ENCODE measurements at places on chromosomes 1 and 21. TPM values are rescaled to one million over a fixed set of nuclear protein-coding genes. Genes with fewer than 3 reads are reported as not detected.

ERVH48-1 gene
- total RNA-seq = not detected

SAMD13 gene
- 3.0 TPM for total RNA-seq

GJA4 gene
- total RNA-seq = 17.0 TPM

SLFNL1 gene
- total RNA-seq = 0.11 TPM

SAMD11 gene
- total RNA-seq = 0.64 TPM

FUCA1 gene
- total RNA-seq = 12.8 TPM

RAP1GAP gene
- 8.0 TPM for total RNA-seq

ZFP69 gene
- total RNA-seq = 0.75 TPM

PLCH2 gene
- total RNA-seq = not detected

ITLN2 gene
- total RNA-seq = 0.46 TPM

CHRNB2 gene
- total RNA-seq = not detected

SLAMF1 gene
- not detected for total RNA-seq

NSL1 gene
- total RNA-seq = 24.9 TPM

THEM4 gene
- 14.9 TPM for total RNA-seq

TCHH gene
- total RNA-seq = not detected

CNIH3 gene
- total RNA-seq = 0.75 TPM

NBPF11 gene
- 2.3 TPM for total RNA-seq

CIART gene
- 22.5 TPM for total RNA-seq

AK4 gene
- total RNA-seq = 123 TPM

SLC22A15 gene
- total RNA-seq = 8.6 TPM

CCDC190 gene
- 0.29 TPM for total RNA-seq

NPPB gene
- 15.1 TPM for total RNA-seq

CYP4A11 gene
- not detected for total RNA-seq

CFAP298 gene
- 26.7 TPM for total RNA-seq

OR2T6 gene
- not detected for total RNA-seq

LGR6 gene
- 0.49 TPM for total RNA-seq

TRIM46 gene
- 0.19 TPM for total RNA-seq

CDK18 gene
- 106 TPM for total RNA-seq

TMEM61 gene
- not detected for total RNA-seq

LCE2C gene
- total RNA-seq = not detected

IKBKE gene
- 1.4 TPM for total RNA-seq

SPRR3 gene
- total RNA-seq = not detected

RXFP4 gene
- total RNA-seq = not detected

LCE3D gene
- not detected for total RNA-seq

COL6A1 gene
- total RNA-seq = 132 TPM

COX20 gene
- total RNA-seq = 43.5 TPM

SFN gene
- total RNA-seq = not detected

IGSF3 gene
- total RNA-seq = 11.9 TPM

CRNN gene
- total RNA-seq = not detected

HHIPL2 gene
- total RNA-seq = 1.1 TPM

DOCK7 gene
- 11.6 TPM for total RNA-seq

RASSF5 gene
- 27.4 TPM for total RNA-seq

EPS15 gene
- total RNA-seq = 48.4 TPM
